ENCODE measurements at places on chromosomes 12 and 14. TPM values are rescaled to one million over a fixed set of nuclear protein-coding genes. Genes with fewer than 3 reads are reported as not detected.

DNA sequence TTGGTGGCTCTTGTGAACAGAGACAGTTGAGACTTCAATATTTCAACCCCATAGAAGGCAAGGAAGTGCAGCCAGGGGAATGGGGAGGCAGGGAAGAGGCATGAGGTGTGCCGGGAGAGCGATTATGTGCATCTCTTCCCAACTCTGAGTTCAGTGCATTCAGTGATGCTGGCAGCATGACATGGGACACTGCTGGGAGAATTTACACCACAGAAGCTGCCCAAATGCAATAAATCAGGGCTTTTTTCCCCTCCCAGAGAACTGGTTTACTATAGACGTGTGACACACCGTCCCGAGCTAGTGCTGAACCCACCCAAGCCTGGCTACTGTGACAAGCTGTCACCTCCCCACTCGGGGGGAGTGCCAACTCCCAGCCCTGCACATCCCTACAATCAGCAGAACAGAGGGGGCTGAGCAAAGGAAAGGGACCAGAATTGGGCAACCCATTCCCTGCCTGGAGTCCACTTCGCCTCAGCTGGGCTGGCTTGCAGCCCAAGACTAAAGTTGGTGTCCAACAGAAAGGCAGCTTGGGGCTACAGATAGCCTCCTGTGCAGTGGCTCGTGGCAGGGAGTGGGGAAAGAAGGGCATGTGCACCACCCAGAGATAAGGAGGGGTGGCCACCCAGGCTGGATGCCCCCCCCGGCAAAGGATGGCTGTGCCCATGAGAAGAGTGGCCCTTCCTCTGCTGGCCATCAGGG lies 16.7 kb downstream of the AHSA1 start:
- no peak for DNase-seq

Gene FSCB
- total RNA-seq = not detected

Gene HNF1A
- total RNA-seq = not detected

GRCh38 chr12:3328081-3328480 lies 162.9 kb upstream of the PRMT8 start:
- no peak for DNase-seq

Gene LRCOL1
- not detected for total RNA-seq

GRCh38 chr12:40224439-40225291 lies at the start of gene LRRK2:
LRRK2 (plus strand) TSS chr12:40224997; CDS start chr12:40225132, 135 bp downstream.
- no peak for DNase-seq

Gene SIX4
- total RNA-seq = 23.8 TPM

DNA sequence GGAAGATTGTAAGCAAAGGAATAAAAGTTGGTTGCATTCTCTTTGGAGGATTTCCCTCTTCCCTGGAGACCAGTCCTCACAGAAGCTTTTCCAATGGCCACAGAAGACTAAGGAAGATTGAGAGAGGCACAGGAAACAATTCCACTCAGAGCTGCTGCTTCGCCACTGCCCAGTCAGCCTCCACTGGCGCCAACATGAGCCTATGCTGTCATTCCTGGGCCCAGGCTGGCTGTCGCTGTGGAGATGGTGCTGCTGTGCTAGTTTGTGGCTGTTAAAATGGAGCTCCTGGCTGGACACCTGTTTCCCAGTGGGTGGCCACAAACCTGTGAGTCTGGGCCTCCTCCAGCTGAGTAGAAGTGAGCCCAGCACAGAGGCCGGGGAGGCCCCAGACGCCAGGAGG lies 6.6 kb downstream of the P2RX7 start:
- no peak for DNase-seq

DNA sequence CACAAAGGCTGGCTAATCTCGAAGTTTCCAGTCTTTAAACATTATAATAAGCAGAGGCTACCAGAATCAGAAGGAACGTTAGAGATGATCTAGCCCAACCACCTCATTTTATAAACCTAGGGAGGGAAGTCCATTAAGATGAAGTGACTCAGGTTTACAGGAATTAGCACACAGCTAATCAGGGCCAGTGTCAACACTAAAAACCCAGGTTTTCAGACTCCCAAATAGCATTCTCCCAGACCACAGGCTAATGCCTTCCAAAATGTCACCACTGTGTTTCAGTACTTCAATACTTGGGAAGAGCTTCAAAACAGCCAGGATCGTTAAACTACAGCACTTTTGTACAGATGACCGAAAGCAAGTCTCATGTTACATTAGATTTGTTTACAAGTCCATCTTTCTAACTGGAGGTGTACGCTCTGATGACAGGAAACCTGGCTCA lies 89.2 kb downstream of the FOXN3 start:
- DNase-seq = peak; percentile 81

- peak; percentile 51 for DNase-seq
Measured at GRCh38 chr14:77023001-77023996, 5.2 kb downstream of the IRF2BPL start.

- peak; percentile 91 for DNase-seq
Measured at GRCh38 chr14:20683891-20684661, at the start of gene RNASE4. RNASE4 (plus strand) TSS chr14:20684560; CDS start chr14:20699372, 14,812 bp downstream.

Gene NPAS3
- 2.7 TPM for total RNA-seq

Gene MAPK1IP1L
- total RNA-seq = 168 TPM

DNA sequence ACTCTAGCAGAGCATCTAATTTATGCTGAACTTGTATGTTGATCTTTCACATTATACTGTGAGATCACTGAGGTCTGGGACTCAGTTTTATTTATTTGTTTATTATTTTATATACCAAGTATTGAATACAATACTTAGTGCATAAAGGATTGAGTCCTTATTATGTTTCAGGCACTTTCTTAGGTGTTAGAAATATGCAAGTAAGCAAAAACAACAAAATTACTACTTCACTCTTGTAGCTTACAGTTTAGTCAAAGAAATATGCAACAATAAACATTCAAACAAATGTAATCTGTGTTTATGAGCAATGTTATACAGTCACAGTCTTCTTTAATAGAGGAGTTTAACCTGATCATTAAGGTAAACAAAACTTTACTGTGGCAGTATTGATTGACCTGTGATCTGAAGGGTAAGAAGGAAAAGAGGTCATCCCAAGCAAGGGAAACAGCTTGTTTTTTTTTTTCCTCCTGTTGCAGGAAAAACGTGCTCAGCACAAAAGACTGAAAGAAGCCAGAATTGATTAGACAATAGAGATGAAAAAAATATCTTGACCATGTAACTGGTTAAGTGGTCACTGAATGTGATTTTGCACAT lies 990.7 kb downstream of the TRHDE start:
- DNase-seq = no peak

- no peak for DNase-seq
Measured at GRCh38 chr12:100164153-100164704, 21.6 kb upstream of the BLTP3B start.

DNA sequence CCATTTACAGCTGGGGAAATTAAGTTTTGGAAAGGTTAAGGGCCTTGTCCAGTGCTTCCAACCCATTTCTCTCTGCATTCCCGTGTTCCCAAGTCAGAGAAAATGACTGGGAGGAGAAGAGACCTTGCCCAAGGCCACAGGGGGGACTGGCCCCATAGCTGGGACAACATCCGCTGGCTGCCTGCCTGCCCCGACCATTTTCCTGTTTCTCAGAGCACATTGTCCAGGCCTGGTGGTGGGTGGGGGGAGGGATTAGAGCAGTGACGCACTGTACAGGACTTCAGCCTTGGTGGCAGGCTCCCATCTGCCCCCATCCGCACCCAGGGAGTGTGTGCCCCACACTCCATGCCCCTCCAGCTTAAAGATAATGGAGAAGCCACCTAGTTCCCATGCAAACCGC lies 27.7 kb downstream of the DIO3 start:
- no peak for DNase-seq

DNA sequence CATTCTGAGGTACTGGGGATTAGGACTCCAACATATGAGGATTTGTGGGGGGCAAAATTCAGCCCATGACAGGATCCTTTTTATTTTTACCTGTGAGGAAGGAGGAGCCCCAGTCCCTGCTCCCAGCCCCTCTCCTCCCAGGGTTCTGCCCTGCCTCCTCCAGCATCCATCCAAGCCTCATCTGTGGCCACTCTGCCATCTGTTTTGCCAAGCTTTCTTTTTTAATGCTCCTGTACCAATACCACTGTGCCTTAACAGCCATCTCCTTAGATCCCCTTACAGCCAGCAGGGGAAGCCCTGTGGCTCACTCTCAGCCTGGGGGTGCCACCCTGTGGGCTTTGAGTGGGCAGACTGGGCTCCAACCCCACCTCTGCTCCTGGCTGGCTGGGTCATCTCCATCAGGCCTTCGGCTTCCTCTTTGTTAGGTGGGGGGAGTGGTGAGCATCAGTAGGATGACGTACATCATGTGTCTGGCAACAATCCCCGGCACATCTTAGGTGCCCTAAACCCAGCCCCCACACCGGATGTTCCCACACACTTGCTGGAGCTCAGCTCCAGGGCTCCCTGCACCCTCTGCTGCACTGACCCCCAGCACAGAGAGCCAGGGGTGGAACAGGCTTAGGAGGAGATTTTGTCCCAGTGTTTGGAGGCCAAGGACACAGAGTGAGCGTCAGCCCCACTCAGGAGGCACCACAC lies 40.2 kb downstream of the CYP46A1 start:
- peak; percentile 20 for DNase-seq

Gene MIS18BP1
- 21.6 TPM for total RNA-seq

- DNase-seq = no peak
Measured at GRCh38 chr12:71578694-71579258, 84.9 kb downstream of the ZFC3H1 start.

- DNase-seq = no peak
Measured at GRCh38 chr14:88327497-88327896, 4.4 kb upstream of the KCNK10 start.

DNA sequence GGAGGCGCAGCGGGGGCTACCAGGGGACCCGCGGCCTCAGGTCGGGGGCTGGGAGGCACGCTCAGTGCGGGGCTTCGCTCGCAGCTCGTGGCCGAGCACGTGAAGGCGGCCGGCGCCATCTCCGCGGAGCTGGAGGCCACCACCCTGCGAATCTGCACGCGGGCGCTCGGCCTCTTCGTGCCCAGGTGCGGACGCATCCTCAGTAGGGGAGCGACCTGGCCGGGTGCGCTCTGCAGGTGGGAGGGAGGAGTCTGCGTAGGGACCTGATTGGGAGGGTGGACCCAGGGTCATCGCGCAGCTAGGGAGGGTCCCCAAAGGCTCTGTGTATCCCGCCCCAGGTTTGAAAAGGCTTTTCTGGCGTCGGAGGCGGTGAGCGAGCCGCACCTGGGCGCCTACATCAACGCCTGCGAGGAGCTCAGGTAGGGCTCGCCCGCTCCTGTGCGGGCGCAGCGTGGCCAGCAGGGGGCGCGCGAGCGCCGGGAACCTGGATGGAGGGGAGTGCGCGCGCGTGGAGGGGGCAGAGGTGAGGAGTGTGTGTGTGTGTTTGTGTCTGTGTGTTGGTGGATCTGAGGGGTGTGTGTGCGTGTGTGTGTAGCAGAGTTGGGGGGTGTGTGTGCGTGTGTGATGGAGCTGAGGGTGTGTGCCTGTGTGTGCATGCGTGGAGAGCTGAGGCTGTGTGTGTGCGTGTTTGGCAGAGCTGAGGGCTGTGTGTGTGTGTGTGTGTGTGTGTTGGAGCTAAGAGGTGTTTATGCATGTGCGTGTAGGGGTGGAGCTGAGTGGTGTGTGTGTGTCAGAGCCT lies 10.3 kb downstream of the EXOC3L4 start:
- peak; percentile 32 for DNase-seq

- peak; percentile 4 for DNase-seq
Measured at GRCh38 chr12:39123580-39124253, 218.3 kb upstream of the CPNE8 start.

DNA sequence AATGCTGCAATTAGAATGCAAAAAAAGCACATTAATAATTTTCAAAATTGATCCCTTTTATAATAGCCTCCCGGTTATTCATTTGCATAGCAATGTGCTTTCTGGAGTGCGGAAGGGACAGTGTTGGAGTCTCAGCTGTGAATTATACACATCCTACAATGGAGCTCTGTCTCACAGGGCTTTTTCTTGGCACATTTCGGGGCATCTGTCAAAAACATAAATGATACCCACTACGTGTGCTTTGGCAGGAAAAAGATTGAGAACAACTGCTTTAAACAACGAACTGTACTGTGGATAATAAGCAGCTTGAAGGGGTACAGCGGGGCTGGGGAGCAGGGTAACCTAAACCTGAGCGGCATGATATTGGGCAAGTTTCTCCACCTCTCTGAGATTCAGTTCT lies 123.1 kb downstream of the PAH start:
- no peak for DNase-seq

DNA sequence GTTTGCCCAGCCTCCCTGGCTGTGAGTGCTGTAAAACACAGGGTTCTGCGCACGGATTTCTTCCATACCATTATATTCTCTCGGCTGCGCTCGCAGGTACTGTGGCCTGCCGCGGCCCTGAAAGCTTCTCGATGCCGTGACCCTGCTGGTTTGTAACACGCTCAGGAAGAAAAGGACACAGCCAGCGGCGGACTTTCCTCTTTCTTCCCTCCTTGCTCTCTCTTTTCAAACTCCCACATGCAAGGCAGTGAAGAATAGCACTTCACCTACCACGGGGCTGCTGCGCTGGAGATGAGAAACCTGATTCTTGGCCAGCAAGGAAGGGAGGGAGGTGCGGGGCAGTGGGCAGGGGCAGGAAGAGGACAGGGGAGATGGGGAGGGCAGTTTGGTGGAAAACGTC lies 130.2 kb downstream of the RBM19 start:
- no peak for DNase-seq

Gene KRT72
- total RNA-seq = not detected

Gene BIN2
- not detected for total RNA-seq

DNA sequence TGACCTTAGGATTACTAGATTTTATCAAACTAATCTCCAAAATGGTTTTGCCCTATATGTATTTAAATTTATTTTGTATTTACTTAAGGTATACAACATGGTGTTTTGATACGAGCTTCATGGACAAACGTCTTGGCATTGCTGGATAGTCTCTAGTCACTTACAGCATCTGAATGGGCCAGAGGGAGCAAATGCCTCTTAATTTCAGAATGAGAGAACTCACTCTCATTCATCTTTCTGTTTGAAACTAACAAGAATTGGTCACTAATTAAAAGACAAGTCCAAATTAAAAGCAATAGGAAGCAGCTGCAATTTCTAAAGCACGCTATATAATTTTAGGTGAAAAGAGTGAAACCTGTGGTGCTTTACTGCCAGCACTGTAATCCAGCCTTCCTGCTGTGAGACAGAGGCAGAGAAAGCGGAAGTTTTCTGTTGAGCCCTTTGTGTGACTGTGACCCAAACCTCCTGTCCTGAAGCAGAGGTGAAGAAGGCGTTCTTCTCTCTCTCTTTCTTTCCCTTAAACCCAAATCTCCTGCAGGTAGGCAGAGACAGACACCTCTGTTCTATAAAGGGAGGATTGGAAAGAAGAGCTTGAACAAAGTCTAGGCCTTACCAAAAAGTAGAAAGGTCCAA lies 184.6 kb upstream of the NAV3 start:
- no peak for DNase-seq

GRCh38 chr14:22159957-22160356 lies 429.1 kb downstream of the DAD1 start:
- no peak for DNase-seq

Gene DPPA3
- not detected for total RNA-seq

DNA sequence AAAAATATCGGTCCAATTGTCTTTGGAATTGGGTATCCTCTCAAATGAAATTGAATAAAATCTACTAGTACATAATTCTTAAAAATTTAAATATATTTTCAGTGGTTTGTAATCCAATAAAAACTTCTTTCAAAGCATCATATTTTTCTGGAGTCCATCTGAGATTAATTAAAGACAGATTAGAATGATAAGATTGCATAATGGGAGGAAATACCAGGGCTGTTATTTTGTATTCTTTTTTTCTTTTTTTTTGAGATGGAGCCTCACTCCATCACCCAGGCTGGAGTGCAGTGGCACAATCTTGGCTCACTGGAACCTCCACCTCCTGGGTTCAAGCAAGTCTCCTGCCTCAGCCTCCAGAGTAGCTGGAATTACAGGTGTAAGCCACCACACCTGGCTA lies 103.8 kb downstream of the TMTC3 start:
- no peak for DNase-seq

GRCh38 chr12:96213869-96214268 lies 19.7 kb downstream of the ELK3 start:
- DNase-seq = no peak

Gene C14orf93
- 9.7 TPM for total RNA-seq
